ENCODE measurements at places on chromosomes 16 and 17. TPM values are rescaled to one million over a fixed set of nuclear protein-coding genes. Genes with fewer than 3 reads are reported as not detected.

DNA sequence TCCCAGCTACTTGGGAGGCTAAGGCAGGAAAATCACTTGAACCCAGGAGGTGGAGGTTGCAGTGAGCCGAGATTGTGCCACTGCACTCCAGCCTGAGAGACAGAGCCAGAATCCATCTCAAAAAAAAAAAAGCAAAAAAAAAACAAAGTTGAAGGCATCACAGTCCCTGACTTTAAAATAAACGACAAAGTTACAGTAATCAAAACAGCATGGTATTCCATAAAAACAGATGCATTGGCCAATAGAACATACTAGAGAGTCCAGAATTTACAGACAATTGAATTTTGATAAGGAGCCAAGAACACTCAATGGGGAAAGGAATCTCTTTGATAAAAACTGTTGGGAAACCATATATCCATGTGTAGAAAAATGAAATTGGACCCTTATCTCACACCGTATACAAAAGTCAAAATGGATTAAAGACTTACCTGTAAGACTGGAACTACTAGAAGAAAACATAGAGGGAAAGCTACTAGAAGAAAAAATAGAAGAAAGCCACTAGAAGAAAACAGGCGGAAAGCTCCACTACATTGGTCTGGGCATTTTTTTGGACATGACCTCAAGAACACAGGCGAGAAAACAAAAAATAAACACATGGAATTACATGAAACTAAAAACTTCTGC is 2.8 kb upstream of the EFCAB13 start:
- DNase-seq: no peak

ITGA2B gene
- 1.1 TPM for total RNA-seq

CCL17 gene
- total RNA-seq: not detected

PRSS27 gene
- 0.45 TPM for total RNA-seq

CCL3 gene
- total RNA-seq: 2.0 TPM

DNA sequence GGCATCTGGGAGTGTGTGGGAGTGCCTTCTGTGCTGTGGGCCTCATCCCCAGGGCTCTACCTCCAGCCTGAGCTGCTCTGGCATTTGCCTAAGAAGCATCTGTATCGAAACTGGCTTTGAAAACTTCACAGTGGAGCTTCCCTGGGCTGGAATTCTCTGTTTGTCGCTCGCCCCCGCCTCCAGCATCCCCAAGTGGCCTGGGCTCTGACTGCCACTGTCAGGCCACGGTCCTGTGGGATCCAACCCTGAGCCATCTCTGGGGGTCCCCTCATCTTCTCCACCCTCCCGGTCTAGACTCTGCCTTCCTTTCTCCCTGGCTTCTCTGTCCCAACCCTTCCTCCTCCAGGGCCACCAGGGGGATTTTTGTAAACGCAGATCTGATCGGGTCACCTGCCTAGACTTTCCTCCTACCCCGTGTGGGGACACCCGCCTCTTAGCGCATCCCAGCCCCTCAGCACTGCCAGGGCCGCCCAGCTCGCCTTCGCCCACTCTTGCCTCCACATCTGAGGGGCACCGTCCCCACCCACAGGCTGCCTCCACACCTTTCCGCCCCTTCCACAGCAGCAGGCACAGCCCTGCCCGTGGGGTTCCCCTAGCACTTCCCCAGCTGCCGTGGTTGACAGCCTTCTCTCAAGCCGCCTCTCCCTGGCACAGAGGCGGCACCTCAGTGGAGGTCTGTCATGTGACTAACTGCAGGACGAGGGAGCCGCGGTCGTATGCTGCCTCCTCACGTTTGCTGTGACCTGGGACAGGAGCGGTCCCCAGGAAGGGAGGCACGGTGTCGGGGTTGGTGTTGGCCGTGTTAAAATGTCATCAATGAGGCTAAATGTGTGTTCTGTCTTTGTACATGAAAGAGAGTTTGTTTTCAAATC is 12.0 kb downstream of the TBC1D24 start:
- no peak for DNase-seq

- DNase-seq: no peak
Observed at GRCh38 chr16:10971560-10971961, 27.2 kb downstream of the CLEC16A start.

DNA sequence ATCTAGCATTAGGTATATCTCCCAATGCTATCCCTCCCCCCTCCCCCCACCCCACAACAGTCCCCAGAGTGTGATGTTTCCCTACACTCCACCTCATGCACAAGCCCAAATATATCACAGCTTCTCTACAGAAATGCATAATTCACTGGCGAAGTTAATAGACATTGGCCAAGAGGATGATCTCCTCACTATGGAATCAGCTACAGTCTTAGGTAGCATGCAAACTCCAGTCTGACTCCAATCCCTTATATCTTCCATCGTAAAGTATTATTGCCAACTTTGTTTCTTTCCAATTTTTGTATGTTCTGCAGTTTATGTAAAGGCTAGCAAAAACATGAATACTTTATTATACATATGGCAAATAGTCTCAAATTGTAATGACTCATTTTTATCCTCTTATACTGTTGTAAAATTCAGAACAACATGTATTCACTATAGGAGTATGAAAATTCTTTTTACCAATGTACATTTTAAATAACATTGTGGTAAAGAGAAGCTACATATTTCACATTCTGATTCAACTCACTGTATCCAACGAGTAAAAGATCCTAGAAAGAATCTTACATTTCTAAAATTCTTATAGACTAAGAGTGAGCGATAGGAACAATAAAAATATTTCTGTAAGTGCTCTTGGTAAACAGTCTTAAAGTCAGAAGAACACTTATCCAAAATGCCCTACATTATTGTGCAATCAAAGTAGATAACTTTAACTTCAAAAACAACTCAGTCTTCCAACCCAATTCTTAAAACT is 871 bp downstream of the ABCA8 start:
- DNase-seq: no peak

DVL2 gene
- 10.0 TPM for total RNA-seq

Measured in left lobe of liver (tissue), 2 donors.